ENCODE measurements at places on chromosomes 1 and 21.
A peak's percentile ranks its signal among the peaks of the same experiment; 100 is the strongest.

GRCh38 chr1:78676347-78676982 is 26.8 kb downstream of the IFI44 start:
- DNase-seq = peak; percentile 70

DNA sequence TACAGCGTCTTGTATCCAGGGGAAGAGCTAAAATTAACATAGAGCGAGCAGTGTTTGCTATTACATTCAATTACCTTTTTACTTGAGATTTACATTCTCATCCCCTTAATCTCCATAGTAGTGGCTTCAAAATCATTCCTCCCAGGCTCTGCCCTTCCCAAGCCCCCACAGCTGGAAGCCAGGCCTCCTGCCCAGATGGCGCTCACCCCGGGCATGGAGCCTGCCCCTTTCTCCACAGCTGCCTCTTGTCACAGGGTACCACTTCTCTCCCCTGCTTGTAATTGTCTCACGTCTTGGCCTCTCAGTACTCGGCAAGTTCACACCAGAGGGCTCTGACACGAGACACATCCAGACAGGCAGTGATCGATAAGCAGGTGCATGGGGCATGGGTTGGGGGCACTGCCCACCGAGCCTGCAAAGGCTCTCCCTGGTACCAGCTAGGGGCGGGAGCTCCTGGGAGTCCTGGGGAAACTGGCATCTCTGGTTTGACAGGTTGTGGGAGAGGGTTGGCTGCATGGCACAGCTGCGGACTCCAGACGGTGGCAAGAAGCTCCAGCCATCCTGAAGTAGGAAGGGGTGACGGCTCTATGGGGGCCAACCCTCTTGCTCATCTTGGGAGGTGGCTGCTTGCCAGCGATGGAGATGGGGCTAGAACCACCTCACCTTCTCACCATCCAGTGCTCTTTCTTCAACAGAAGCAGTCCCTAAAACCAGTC is 20.1 kb downstream of the CASZ1 start:
- DNase-seq = no peak

- DNase-seq = peak; percentile 47
These were observed 5.3 kb downstream of the FCRLB start for GRCh38 chr1:161726473-161727255.

GRCh38 chr1:33244143-33244808 is 12.0 kb upstream of the ZNF362 start:
- no peak for DNase-seq

DNA sequence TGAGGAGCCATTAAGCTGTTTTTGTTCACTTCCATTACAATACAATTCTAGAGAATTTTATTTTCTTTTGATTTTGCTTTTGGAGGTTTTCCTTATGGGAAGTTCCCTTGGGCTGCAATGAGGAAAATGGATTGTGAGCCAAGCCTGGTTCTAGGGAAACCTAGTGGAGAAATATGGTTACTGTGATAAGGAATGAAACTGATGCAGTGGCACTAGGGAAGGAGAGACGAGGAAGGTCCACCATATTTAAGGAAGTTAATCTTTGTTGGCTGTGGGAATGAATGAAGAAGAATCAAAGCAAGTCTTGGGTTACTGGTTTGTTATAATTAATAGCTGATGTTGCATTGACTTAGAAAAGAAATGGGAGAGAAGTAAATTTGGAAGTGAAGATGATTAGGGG is 28.4 kb downstream of the CHML start:
- no peak for DNase-seq

- no peak for DNase-seq
These were observed 2.4 kb upstream of the IKBKE start for GRCh38 chr1:206467915-206468314.

GRCh38 chr1:175204330-175204729 is 11.8 kb upstream of the KIAA0040 start:
- DNase-seq = no peak

DNA sequence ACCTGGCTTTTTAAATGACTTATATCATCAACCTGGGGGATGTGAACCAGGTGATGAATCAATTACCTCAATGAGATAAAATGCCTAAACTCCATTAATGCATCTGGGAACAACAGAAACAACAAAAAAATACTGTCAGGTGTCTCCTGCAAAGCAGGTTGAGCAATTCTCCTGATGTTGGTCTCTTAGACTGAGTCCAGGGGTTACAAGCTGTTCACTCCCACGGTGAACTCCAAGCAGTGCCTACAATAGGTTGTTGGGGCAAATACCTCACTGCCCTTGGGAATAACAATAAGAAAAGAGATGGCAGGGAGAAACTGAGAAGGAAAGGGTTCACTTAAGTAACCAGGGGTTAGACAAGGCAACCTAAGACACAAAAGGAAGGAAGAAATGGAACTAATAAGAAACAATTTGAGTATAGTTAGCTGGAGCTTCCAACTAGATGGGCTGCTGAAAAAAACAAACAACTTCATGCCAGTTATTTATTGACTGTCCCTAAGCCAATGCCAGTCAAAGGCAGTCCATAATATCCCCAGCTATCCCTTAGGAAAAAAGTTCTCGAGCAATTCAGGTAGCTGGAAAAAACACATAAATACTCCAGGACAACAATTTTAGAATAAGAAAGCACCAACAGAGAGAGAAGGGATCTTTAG is 97.6 kb upstream of the MAGI3 start:
- DNase-seq = no peak

DNA sequence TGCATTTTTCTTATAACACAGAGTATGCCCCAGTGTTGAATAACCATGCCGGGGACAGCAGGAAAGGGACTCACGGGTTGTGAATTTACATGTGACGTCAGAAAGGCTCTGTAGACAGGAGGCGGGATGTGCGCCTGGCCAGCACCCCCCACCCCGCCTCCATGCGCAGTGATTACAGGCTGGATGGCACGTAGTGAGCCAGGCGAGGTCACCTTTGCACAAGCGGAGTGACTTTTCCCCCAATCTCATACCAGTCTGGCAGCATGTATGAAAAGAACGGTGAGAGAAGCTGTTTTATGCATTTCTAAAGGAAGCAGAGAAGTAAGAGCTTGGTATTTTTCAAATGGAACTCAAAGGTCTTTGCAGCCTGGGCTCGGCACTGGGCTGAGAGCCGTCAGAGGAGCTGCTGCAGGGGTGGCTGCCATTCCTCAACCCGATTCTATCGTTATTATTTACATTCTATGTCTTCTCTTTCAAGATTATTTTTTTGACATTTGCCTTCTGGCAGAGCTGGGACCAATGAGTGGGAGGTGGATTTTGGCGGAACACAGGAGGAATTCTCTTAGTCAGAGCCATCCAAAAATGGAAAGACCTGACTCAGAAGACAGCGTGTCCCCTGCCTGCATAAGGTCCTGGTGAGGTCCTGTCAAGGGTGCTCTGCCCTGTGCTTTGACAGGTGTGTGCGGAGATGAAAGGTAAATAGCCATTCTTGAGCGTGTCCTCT is 115.6 kb upstream of the SLC45A1 start:
- peak; percentile 60 for DNase-seq

DNA sequence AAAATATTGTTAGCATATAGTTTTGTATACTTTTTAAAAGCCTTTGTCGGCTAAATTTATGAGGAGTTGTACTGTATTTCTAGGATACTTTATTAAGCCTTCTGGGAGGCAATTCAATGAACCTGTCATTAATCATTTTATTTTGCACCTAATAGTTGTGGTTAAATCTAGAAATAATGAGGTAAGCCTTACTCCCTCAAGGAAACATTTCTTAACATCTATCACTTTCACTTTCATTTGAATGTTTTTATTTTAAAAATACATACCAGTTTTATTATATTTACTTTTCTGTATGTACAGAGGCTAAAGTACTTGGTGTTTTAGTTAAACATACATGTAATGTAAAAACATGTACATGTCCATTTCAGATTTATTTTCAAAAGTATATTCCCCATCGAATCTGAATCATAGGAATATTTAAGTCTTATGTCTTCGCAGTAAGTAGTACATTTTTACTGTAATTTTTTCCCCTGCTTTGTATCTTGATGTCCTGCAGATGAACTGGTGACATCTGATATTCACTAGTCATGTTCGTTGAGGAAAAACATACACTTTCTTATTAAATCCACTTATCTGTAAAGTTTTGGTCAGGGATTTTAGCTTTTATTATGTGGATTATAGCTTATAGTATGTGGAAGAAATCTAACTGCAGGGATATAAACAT is 82.8 kb downstream of the DISP1 start:
- DNase-seq = peak; percentile 74

- DNase-seq = no peak
These were observed 112.5 kb upstream of the PAXBP1 start for GRCh38 chr21:32884062-32884461.

- DNase-seq = peak; percentile 17
These were observed 29.3 kb downstream of the TNNT2 start for GRCh38 chr1:201348211-201348566.

DNA sequence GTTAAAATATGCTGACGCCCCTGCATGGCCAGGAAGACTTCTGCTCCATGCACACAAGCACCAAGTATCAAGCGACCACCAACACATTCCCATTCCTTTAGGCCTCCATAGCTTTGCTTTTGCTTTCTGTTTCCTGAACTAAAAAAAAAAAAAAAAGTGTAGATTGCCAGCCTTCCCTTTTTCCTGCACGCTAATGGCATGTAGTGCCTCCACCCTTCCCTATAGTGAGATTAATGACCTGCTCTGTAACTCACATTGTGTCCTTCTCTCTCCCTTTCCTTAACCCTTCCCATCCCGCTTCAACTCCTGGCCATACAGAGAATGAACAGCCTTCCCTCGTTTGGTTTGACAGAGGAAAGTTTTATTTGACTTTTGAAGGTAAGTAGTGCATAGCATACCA is 57.1 kb upstream of the DYNLT5 start:
- DNase-seq = no peak

- DNase-seq = peak; percentile 74
These were observed 82.2 kb upstream of the SSX2IP start for GRCh38 chr1:84772428-84772943.

GRCh38 chr1:183019860-183020259 is 3.4 kb upstream of the LAMC1 start:
- peak; percentile 94 for DNase-seq

- no peak for DNase-seq
These were observed 6.0 kb upstream of the FCRL2 start for GRCh38 chr1:157782931-157783330.

GRCh38 chr1:201713086-201713810 is 115.7 kb upstream of the IPO9 start:
- peak; percentile 94 for DNase-seq

- no peak for DNase-seq
These were observed 67.3 kb downstream of the SLC9A1 start for GRCh38 chr1:27087371-27088220.

- no peak for DNase-seq
These were observed 20.9 kb downstream of the ITSN1 start for GRCh38 chr21:33663241-33663640.

DNA sequence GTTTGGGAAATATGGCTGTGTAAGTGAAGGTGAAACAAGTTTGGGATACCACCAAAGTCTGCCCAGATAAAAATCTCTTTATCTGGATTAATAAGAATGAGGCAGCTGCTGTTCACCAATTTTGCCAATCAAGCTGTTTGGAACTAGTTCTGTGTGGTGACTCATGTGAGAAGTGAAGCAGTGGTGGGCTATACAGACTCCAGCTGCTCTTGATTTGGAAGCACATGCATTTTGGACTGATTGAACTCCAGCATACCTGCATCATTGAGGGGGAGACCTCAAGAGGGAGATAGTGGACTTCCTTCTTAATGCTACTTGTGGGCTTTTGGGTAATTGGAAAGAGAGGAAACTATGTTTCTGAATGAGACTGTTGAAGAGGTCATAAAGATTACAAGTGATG is 99.2 kb upstream of the B3GALT2 start:
- DNase-seq = no peak

DNA sequence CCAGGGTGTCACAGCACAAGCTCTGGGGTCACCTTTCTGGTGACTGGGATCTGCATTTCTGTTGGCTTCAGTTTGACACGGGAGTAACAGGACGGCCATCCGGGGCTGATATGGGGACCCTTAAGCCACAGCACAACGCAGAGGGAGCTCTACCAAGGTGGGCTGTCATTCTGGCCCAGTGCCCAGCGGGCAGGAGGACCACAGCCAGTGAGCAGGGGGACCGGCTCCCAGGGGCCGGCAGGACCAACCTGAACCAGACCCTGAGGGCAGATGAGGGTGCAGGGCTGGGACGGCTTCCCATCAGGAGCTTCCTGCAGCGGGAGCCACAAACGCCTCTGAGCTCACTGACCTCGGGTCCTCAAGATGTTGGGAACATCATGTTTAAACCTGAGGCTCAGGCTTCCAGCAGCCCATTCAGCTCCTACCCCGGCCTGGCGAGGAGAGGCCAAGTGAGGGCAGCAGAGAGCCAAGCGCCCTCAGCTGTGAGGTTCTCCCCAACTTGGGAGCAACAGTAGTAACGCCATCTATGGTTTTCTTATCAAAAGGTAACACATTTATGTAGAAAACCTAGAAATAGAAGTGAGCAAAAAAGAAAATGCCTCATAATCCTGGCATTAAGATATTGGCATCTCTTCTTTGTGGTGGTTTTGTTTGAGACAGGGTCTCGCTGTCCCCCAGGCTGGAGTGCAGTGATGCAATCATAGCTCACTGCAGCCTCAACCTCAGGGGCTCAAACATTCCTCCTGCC is 26.8 kb downstream of the TMEM201 start:
- peak; percentile 36 for DNase-seq

GRCh38 chr21:42221581-42222345 is 2.8 kb downstream of the ABCG1 start:
- DNase-seq = peak; percentile 69

DNA sequence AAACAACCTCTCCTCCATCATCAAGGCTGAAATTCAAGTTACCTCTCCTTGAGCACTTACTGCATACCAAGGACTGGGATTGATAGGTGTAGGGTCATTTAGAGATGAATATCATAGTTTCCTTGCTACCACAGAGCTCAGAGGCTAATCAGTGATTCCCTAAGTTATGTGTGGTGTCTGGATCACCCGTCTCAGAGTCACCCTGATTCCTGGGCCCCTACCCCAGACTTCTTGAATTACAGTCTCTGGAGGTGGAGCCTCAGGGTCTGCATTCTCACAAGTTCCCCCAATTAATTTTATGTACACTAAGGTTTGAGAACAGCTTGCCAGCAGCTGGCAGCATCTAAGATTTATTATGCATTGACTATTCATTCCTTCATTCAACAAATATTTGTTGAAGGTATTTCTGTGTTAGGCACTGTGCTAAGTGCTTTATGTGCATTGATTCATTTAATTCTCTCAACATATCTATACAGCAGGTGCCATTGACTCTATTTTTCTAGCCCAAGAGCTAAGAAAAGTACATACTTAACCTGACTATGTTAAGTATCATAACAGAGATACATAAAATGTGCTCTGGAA is 182.9 kb upstream of the FGGY start:
- no peak for DNase-seq

- no peak for DNase-seq
These were observed 148.0 kb upstream of the C1orf174 start for GRCh38 chr1:4048076-4048475.

- no peak for DNase-seq
These were observed 143.9 kb downstream of the CLEC20A start for GRCh38 chr1:178352790-178353416.

- DNase-seq = no peak
These were observed 4.0 kb upstream of the CSF3R start for GRCh38 chr1:36486439-36487335.

GRCh38 chr21:26227130-26227529 is 56.6 kb upstream of the APP start:
- DNase-seq = no peak

DNA sequence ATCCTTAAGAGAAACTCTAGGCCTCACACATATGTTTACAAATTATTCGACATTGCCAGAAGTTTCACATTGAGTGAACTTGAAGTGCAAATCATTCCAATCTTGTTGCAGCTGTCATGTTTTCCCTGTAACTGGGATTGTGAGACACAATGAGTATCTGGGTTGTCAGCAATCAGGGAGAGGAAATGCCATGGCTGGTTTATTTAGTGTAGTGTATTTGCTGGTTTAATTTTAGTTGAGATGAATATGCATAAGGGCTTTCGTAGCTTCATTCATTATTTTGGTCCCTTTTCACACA is 54.2 kb upstream of the USP1 start:
- DNase-seq = no peak

Data from endothelial cell of umbilical vein (primary cell).